ENCODE measurements at places on chromosomes 3 and 15. TPM values are rescaled to one million over a fixed set of nuclear protein-coding genes. Genes with fewer than 3 reads are reported as not detected.
A peak's percentile ranks its signal among the peaks of the same experiment; 100 is the strongest.

- no peak for DNase-seq
Observed at GRCh38 chr3:160860346-160860745, 104.3 kb downstream of the PPM1L start.

GRCh38 chr3:34957677-34958076 is 681.6 kb upstream of the ARPP21 start:
- DNase-seq = no peak

The SLC51B gene
- not detected for total RNA-seq

The ZFAND6 gene
- 184 TPM for total RNA-seq

The TMC3 gene
- total RNA-seq = not detected

- DNase-seq = no peak
Observed at GRCh38 chr15:40906991-40907802, 12.9 kb downstream of the VPS18 start.

DNA sequence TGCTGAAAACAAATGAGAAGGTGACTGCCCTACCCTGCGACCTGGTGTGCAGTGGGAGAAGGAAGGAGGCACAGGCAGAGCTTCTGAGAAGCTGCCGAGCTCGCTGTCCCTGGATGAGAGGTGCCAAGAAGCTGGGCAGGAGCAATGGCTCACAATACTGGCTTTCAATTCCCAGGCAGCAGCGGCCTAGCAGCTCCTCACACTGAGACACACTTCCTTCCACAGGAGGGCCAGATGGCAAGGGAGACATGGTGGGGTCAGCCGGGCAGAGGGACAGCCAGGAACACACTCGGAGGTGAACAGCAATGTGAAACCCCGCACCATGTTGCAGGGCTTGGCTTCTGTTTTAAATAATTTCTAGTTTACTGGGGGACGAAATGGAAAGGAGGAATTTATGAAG is 314.6 kb downstream of the EPHB1 start:
- DNase-seq = no peak

DNA sequence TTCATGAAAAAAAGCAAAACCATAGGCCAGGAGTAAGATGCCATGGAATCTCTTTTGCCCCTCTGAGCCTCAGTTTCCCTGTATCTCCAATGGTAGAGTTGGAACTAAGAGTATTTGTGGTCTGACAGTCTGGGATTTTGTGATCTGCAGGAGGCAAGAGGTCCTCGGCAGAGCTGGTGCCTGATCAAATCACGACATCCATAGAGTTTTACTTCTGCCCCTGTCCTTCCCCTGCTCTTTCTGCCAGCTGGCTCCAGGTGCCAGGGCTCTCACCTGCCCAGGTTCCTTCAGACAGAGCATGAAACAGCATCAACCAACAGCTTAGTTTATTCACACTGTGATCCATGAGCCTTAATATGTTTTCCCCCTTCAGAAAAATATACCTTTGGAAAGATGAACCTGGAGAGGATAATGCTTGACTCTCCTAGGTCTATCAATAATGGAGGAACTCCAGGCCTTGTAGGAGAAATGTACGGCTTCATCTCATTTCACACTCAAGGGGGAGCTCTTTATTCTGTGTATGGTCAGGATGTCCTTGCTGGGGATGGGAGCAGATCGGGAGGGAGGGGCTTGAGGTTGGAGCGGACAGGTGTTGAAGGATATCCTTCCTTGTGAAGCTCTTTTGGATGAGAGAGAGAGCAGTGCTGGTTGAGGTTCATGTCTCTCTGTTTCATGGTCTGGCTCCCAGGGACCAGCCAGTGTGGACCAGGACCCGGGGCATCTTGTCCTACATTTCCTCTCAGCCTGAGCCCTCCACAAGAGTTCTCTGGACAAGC is 309.9 kb downstream of the RPLP1 start:
- no peak for DNase-seq

- DNase-seq = no peak
Observed at GRCh38 chr3:41334426-41334825, 135.1 kb downstream of the CTNNB1 start.

- DNase-seq = peak; percentile 73
Observed at GRCh38 chr15:60212536-60212935, 185.2 kb downstream of the ANXA2 start.

DNA sequence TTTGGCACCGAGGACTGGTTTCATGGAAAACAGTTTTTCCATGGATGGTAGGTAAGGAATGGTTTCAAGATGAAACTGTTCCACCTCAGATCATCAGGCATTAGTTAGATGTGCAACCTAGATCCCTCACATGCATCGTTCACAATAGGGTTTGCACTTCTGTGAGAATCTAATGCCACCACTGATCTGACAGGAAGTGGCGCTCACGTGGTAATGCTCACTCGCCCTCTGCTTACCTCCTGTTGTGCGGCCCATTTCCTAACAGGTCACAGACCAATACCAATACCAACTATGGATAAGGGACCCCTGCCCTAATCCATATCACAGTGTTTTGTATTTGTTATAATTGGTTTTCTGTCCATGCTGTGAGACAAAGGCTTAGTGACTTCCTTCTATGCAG is 58.9 kb downstream of the SLMAP start:
- DNase-seq = no peak

The CLRN1 gene
- not detected for total RNA-seq

DNA sequence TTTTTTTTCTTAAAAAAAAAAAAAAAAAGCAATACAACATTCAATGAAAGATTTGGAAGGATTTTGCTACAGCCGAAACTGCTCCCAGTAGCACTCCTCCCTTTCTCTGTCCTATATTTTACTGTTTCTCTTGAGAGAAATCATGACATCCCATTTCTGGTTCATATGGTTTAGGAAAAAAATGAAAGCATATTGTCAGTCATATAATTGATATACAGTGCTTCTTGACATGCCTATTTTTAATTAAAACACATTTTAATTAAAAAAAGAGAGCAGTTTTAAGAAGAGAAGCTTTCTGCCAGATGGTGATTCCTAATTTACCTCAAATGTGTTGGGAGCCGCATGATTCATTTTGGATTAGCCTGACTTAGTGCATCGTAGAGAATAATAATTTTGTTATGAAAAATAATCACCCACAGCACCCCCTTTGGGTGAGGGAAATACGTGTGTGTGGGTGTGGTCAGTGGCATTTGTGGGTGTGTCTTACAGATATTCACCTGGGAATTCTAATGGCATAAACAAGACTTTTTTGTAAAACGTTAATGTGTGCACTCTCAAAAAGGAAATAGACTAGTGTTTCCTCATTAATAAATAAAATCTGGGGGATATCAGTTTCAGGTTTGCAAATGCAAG is 544.5 kb downstream of the MFSD1 start:
- no peak for DNase-seq

The JAGN1 gene
- total RNA-seq = 30.6 TPM

- DNase-seq = peak; percentile 99
Observed at GRCh38 chr3:172516318-172517214, 6.7 kb downstream of the TNFSF10 start.

The THOC7 gene
- total RNA-seq = 43.6 TPM

The CMTM8 gene
- 4.6 TPM for total RNA-seq

- DNase-seq = peak; percentile 62
Observed at GRCh38 chr3:149879872-149880271, 66.9 kb downstream of the RNF13 start.

GRCh38 chr15:43169888-43170287 is 15.3 kb upstream of the CCNDBP1 start:
- no peak for DNase-seq

DNA sequence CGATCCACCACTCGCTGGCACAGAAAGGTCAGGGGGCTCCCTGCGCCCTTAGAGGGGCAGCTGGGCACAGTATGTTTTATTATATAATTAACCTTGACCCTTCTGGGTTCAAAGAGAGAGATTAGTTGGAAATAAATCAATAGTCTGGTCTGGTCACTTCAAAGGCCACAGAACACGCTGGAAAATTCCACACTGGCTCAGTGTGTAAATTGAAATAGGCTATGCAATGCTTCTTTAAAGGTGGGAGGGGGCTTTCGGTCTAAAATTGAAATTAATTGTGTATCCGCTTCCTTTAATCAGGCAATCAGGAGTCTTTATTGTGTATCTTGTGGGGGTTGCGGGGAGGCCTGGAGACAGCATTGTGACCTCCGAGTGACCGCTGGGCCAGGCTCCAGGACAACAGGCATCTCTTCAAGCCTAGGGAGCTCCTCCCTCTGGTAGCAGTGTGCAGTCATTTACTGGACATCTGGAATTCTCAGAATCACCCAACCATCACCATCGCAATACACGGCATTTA is 8.0 kb downstream of the RNU5B-1 start:
- DNase-seq = no peak

GRCh38 chr15:37058316-37058985 is 41.9 kb downstream of the MEIS2 start:
- no peak for DNase-seq

- no peak for DNase-seq
Observed at GRCh38 chr3:115520241-115520640, 103.1 kb upstream of the GAP43 start.

GRCh38 chr3:152443212-152444023 is 174.7 kb downstream of the MBNL1 start:
- DNase-seq = no peak

The GRIP2 gene
- 6.8 TPM for total RNA-seq

GRCh38 chr3:38368238-38368637 is 21.7 kb downstream of the XYLB start:
- DNase-seq = no peak

DNA sequence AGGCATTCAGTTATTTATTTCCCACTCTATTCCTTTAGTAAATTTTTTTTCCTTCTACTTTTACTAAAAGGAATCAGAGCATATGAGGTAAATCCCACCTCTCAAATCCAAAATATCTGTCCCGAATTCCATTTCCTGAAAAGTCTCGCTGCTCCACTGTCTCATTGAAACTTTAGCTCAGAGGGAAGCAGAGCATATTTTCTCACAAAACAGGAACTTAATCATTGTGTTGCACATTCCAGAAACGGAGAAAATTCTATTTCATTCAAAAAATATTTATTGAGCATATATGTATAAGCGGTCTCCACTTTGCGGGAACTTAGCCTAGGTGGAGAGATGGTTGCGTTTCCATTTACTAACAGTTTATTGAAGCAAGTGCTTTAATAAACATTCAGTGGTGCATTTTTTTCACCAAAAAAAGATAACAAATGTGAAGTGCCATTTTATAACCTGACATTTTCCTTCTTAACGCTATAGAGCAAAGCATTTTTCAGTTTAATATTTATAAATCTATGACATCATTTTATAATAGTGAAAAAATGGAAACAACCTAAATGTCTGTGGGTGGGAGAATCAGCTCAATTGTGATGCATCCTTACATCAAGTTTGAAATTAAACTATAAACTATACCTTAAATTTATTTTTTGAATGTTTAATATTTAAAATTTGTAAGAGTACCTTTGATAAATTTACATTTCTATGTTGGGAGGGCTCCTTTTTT is 67.2 kb upstream of the CSTA start:
- no peak for DNase-seq

GRCh38 chr15:58472221-58472620 is 40.4 kb downstream of the LIPC start:
- DNase-seq = no peak

DNA sequence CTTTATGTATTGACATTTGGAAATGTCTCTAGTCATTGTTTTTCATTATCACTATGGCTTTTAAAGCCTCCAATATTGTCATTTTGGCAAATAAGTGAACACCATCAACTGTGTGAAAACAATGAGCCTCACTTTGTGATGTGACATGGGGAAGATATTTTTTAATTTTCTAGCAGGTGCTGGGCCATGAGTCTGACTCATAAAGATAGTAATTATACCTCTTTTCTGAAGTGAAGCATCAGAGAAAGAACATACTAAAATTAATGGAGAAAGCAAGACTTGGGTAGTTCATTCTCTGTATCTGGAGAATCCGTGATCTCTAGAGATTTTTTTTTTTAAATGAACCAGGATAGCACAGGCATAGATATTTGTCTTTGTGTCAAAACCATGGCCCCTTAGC is 100.8 kb downstream of the CCNL1 start:
- DNase-seq = no peak

GRCh38 chr3:88807491-88808105 is 299.8 kb upstream of the EPHA3 start:
- peak; percentile 12 for DNase-seq

DNA sequence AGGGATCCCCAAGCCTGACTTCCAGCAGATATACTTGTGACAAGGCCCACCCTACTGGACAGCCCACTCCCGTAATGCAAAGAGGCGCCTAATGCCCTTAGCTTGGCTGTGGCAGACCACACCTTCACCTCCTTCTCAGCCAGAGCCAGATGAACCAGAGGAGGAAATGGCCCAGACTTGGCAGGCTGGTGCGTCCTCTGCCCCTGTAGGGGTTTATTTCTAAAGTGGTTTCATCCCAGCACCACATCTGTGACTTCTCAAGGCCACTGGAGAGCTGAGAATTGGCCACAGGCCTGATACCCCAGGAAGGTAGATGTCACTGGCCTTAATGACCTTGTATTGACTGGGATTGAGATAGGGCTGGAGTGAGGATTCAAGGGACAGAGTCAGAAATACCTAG is 29.5 kb downstream of the BOC start:
- peak; percentile 46 for DNase-seq

The MYO5C gene
- 2.5 TPM for total RNA-seq

GRCh38 chr15:96974761-96975160 is 644.3 kb downstream of the NR2F2 start:
- DNase-seq = peak; percentile 61

- no peak for DNase-seq
Observed at GRCh38 chr3:51057121-51057520, 328.0 kb upstream of the MANF start.

DNA sequence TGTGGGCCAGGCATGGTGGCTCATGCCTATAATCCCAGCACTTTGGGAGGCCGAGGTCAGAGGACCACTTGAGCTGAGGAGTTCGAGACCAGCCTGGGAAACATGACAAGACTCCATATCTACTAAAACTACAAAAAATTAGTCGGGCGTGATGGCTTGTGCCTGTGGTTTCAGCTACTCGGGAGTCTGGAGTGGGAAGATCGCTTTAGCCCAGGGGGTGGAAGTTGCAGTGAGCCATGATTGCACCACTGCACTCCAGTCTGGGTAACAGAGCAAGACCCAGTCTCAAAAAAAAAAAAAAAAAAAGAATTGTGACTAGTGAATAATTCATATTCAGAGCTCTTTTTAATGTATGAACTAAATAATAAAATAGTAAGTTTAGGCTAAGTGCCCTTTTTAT is 87.8 kb upstream of the TSEN2 start:
- DNase-seq = no peak

The CHDH gene
- total RNA-seq = 0.07 TPM

GRCh38 chr15:40247406-40247971 is 8.6 kb downstream of the PAK6 start:
- DNase-seq = no peak

DNA sequence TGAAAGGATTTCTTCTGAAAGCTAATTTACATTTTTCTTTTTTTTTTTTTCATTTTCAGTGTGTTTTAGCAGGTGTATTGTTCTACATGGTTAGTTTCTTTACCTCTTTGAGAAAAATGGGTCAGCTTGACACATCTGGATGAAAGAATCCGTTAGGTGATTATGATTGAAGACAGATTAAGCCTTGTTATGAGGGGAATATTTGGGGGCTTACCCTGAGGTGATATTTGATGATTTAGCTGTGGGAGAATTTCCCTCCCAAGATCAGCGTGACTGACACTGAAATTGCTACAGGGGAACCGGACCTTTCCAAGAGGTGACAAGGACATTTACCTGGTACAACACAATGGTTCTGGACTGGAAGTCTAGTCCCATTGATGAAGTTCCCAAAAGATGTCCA is 147.5 kb downstream of the NFKBIZ start:
- DNase-seq = no peak

- DNase-seq = no peak
Observed at GRCh38 chr3:161503271-161503670, 6.7 kb downstream of the OTOL1 start.

GRCh38 chr3:80000022-80000421 is 232.2 kb upstream of the ROBO1 start:
- peak; percentile 25 for DNase-seq

The LDHAL6B gene
- not detected for total RNA-seq

Measured in M059J (cell line).